ENCODE measurements at places on chromosomes 12 and 14.
A peak's percentile ranks its signal among the peaks of the same experiment; 100 is the strongest.

- DNase-seq: no peak
Measured at GRCh38 chr14:104638190-104638589, 33.6 kb upstream of the TMEM179 start.

DNA sequence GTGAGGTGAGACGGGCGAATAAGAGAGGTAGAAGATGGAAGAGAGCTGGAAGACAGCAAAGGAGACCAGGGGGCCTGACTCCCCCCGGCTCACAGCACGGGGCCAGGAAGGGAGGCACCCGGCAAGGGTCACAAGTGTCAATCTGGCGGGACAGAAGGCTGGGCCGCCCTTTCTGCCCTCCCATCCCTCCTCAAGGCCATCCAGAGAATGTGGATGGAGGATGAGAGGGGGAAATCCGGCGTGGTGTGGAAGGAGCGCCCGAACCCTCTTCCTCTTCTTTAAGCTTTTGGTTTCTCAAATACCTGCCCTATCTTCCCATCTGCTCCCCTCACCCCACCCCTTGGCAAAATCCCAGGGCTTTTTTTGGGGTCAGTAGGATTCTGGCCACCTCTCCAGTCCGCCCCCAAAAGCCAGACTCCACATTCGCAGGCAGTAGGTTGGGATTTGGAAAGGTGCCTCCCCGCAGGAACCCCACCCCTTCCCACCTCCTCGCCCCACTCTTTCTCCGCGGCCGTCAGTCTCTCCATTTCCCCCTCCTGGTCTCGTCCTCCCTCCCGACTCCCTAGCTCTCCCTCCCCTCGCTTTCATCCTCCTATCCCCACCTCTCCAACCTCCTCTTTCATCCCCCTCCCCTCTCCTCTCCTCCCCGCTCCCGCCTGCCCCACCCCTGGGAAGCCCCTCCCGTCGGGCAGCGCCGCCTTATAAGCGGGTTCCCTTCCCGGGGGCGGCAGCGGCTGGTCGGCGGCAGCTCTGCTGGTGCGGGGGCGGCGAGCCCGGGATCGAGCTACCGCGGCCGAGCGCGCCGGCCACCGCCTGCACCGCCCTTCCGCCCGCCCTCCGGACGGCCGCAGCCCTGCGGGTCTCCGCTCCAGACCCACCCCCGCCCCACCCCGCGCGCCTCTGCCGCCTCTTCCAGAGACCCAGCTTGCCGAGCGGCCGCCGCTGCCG is at the start of gene PTMS:
PTMS (plus strand) TSS at position 730 of the 948 bp plus-strand sequence. CDS start 343 bp downstream, outside the sequence.
- peak; percentile 29 for DNase-seq

GRCh38 chr12:24054416-24054815 is 104.9 kb upstream of the SOX5 start:
- DNase-seq: no peak

DNA sequence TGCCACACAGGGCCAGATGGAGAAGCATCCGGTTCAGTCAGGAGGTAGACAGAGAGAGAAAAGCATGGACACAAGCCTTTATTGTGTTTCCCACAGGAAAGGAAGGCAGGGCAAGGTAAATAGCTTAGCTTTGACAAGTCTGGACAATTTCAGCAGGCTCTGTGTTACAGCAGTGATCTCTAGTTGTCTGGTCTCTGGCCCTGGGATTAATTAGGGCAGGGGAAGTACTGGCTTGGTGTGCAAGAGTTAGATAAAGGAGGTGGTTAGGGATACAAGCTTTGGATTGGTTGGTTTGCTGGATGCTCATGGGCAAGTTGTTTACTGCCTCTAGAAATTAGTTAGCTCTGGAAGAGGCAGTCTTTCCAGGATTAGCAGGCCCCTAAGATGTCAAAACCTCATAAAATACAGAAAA is 15.1 kb upstream of the NGDN start:
- no peak for DNase-seq

DNA sequence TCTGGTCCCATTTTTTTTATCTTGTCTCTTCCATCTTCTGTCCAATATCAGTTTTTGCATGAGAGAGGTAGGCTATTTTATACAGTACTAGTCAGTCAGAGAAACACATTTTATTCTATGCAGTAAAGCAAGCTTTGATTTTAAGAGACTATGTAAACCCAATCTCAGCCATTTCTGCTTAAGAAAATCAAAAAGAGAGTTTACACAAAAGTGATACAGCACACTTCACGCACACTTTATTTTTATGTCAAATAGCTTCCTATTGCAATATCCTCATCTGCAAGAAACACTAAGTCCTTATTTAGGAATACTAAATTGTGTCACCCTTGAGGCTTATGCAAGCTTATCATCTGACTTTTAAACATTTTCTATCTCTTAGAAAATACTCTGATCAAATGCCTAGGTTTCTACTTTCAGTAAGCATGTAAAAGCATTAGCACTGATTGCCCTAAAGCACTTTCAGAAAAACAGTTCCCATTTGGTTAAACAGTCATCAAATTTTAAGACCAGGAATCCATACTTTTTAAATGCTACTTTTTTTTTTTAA is 78.3 kb downstream of the MED13L start:
- no peak for DNase-seq

DNA sequence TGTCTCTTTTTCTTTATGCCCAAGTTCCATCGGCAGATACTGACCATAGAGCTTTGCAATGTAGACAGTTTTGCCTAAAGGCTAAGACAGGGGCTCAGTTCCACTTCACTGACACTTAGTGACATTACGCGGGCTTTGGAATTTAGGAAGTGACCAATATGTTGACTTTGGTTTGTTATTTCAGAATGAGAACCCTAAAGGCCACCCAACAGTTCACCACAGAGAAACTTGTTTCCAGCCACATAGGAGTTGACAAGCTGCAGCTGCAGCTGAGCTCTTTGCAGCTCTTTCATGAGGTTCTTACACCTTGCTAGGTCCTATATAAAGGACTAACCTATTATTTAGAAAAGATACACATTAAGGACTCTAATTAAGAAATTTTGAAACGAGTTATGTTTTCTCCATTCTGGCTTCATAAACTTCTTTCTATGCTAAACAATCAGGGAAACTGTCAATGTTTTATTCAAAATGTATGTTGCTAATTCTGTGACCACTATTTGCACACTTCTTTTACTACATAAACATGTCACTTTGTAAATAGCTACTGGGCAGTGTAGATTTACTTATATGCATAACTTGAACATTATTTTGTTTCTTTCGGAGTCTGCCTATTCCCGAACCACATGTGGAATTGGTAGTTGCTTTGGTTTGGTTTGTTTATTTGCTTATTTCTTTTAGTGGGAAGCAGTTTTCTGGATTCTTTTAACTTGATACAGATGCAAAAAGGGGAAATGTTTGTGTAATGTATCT is 18.5 kb upstream of the KLRD1 start:
- DNase-seq: no peak

DNA sequence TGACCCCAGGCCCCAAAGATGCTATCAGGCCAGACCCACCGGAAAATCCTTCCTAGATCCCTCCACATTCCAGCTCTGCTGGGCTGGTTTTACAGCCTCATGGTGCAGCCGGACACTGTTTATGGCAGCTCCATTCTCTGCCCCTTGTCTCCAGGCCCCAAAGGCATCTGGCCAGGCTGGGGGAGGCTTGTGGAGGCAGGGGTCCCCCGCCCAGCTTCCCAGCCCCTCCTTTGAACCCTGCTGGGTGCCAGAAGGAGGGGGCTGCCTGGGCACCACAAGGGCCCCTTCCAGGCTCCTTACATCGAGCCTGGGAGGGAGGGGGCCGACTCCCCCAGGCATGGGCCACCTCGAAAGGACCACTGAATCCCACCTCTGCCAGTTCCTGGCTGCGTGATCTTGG is 19.8 kb upstream of the SMUG1 start:
- DNase-seq: no peak

GRCh38 chr14:64800000-64800399 is 79.7 kb downstream of the SPTB start:
- peak; percentile 8 for DNase-seq

DNA sequence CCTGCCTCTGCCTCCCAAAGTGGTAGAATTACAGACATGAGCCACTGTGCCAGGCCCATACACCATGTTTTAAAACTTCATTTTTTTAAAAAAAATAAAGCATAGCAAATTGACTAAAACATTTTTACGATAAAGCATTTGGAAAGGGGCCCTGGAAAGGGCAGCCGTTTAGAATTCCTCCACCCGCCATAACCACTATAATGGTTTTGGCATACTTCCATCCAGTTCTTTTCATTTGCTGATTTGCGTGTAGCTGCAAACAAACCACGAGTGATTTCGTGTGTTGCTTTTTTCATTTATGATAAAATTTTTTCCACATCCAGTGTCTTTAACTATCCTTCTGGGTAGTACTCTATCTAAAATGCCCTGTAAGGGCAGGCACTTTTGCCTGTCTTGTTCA is 91.8 kb upstream of the RIN3 start:
- no peak for DNase-seq

DNA sequence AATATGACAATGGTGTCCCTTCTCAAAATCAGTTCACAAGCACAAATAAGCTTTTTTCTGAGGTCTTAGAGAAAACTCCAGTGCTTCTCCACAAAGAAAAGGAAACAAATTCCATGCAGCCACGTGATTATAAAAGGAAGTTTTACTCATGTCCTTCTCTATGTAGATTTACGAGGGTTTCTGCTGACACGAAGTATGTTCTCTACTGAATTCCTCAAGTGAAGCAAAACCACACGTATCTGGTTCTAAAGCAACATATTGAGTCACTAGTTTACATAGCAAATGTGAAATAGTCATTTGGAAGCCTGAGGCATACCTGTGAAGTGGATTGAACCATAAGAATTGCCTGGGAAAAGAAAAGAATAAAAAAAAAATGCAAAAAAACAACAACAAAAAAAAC is 31.9 kb downstream of the BMP4 start:
- no peak for DNase-seq

DNA sequence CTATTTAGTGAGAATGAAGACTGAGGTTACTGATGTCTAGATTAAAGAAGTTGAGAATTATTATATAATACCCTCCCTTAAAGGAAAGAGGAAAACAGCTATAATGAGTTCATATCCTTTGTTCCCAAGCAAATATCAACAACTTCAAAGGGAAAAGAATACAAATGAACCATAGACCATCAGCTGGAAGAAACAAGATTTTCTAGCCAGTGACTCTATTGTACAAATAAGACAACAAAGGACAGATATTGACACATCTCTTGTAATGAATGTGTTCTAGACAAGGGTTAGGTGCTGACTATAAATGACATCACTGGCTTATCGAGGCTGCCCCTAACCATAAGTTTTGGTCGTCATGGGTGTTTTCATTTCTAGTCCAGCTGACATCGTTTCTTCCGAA is 48.2 kb downstream of the SLC38A4 start:
- no peak for DNase-seq

DNA sequence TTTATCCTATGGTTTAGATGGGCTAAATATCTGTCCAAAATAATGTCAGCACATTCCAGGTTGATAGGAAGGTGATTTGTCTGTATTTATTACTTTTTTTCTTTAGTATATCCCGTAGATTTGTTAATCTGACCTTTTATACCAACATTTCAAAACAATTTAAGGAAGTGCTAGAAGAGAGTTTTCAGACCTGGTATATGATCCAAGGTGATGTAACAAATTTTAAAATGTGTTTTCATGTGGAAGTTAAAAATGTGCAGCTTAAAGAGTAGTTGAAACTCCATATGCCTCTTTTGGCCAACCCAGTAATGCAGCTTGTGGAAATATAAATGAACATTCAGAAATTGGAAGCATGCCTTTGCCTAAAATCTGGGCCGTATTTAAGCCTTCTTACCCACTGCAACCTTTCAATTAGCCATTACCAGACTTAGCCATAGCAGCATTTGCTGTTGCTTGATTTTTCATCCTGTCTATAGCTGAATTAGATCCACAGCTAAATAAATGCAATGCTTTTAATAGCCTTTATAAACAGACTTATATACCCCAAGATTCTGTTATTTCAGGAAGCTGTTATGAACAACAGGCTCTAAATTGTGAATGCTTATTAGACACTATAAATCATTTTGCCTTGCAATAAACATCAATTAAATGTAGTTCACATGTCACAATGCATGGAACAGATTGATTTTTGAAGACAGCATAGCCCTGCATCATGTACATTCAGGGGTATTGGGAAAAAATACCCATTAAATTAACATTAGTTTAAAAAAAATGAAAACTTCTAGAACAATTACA is 271.2 kb downstream of the PDZRN4 start:
- no peak for DNase-seq

- no peak for DNase-seq
Measured at GRCh38 chr14:88748288-88748687, 44.5 kb downstream of the EML5 start.

- DNase-seq: no peak
Measured at GRCh38 chr12:97921979-97922722, 459.5 kb downstream of the RMST start.

DNA sequence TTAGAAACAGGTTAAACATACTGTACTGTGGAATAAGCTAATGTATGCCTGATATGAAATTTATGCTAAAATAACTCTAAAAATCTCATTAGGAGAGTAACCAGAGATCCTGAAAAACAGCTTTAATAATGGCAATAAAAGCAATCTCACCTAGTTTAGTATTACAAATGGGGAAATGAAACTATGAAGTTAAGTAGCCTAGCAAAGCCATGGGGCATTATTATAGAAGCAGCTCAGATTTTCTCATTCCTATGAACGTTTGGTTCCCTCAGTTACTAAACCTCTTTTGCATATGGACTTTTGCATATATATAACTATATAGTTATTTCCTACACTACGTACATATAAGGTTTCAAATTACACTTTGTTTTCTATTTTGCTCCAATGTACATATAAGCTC is 25.0 kb upstream of the APPL2 start:
- DNase-seq: no peak

- no peak for DNase-seq
Measured at GRCh38 chr14:59251811-59252771, 63.6 kb downstream of the DAAM1 start.

DNA sequence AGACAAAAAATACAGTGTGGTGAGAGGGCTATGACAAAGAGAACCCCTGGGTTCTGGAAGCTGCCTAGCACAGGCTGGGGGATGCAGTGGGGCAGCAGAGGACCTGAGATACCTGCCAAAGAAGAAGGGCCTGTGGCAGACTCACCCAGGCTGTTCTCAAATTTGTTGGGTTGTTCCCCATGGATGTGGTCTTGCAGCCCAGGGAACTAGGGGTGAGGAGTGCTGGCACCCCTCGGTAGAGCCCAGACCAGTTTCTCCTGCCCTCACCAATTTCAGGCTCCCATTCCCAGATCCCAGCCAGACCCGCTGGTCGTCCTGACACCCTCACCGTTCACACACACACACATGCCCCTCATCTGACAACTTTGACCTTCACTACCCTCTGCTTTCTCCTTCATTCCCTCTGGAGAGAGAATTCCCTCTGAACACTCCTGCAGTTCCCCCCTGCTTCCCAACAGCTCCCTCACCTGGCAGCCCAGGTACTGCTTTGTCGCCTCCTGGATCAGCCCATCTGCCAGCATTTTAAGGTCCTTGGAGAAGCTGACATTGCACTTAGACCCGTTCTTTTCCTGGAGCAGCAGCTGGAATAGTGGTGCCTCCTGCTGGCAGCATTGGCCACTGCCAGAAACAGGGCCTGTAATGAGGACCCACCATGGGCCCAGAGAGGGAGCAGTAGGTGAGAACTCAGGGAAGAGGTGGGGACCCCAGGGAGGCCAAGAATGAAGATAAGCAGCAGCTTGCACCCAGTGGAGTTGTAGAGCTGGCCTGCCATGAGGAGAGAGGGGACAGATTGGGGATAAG is 5.9 kb upstream of the GDF11 start:
- peak; percentile 62 for DNase-seq

GRCh38 chr12:121530600-121531355 is 50.0 kb downstream of the KDM2B start:
- DNase-seq: peak; percentile 73

- DNase-seq: no peak
Measured at GRCh38 chr12:124000111-124000510, 27.1 kb downstream of the ZNF664 start.

- DNase-seq: no peak
Measured at GRCh38 chr12:46718495-46718894, 107.3 kb downstream of the SLC38A4 start.

GRCh38 chr14:54610051-54610977 is 43.4 kb downstream of the SAMD4A start:
- no peak for DNase-seq

All from activated naive CD4-positive, alpha-beta T cell treated with Interleukin-2 at 50 U/mL for 16 hours (primary cell).